ENCODE measurements at places on chromosomes 12 and 14.

- no peak for DNase-seq
Measured at GRCh38 chr12:129605666-129606065, 298.2 kb downstream of the TMEM132D start.

GRCh38 chr12:51517316-51517715 is 73.7 kb upstream of the SCN8A start:
- DNase-seq, result no peak

GRCh38 chr12:42484996-42485395 is 104.5 kb downstream of the PRICKLE1 start:
- DNase-seq, result no peak

DNA sequence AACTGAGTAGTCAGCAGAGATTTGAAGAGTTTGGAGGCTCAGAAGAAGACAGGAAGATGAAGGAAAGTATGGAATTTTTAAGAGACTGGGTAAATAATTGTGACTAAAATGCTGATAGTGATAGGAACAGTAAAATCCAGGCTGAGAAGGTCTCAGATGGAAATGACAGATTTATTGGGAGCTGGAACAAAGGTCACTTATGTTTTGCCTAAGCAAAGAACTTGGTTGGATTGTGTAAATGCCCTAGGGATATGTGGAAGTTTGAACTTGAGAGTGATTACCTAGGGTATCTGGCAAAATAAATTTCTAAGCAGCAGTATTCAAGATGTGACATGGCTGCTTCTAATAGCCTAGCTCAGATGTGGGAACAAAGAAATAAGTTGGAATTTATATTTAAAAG is 180.9 kb downstream of the TRHDE start:
- no peak for DNase-seq

GRCh38 chr14:34059925-34060650 is 109.2 kb upstream of the EGLN3 start:
- DNase-seq, result peak; percentile 76

- DNase-seq, result peak; percentile 23
Measured at GRCh38 chr12:57216921-57217879, 606 bp downstream of the NXPH4 start.

- no peak for DNase-seq
Measured at GRCh38 chr14:68806526-68807147, 13.8 kb upstream of the ZFP36L1 start.

DNA sequence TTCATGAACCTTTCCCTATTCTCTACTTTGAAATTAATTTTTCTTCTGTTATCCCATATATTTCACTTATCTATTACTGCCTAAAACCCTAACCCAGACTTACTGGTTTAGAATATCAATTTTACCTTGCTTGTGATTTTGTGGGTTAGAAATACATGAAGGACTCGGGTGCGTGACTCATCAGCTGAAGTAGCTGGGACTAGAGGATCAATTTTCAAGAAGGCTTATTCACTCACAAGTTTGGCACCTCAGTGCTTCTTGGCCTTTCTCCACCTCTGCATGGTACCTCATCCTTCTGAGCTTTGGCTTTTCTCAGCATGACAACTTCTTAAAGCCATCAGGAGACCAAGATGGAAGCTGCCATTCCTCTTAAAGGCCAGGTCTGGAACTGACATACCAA is 57.8 kb downstream of the TMEM117 start:
- no peak for DNase-seq

GRCh38 chr12:14993537-14994266 is 20.9 kb downstream of the PDE6H start:
- DNase-seq, result no peak

- peak; percentile 9 for DNase-seq
Measured at GRCh38 chr12:96720363-96720705, 186.7 kb upstream of the NEDD1 start.

DNA sequence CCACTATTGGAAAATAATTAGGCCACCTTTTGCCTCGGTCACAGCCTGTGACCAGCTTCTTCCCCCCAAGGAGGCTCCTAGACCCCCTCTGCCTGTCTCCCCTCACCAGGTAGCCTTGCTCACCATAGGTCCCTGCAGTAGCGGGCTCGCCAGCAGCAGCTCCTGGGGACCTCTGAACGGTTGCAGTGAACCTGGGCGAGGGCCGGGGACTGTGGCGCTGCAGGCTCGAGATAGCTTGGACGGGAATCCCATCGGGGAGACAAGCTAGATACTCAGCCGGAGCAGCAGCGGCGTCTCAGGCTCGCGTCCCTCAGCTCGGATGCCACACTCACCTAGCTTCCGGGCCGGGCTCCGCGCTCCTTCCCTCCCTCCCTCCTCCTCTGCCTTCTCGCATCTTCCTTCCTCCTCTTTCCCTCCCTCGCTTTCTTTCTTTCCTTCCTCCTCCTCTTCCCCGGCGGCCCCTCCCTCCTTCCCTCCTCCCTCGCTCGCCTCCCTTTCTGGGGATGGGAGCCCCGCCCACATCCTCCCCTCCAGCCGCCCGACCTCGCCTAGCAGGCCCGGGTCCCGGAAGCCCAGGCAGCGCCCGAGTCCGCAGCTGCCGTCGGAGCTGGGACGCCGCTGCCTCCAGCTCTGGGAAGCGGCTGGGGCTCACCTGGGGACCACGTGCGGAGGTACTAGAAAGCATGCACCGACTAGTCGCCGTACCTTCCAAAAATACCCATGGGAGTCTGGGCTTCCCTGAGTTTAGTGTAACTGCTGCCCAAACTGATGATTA is at the start of gene BMP4:
BMP4 (minus strand) TSS at position 399 of the 775 bp plus-strand sequence. CDS start 4,603 bp downstream, outside the sequence.
- peak; percentile 48 for DNase-seq

All from HEK293T (cell line).